ENCODE measurements at places on chromosomes 2 and 18.
A peak's percentile ranks its signal among the peaks of the same experiment; 100 is the strongest.

DNA sequence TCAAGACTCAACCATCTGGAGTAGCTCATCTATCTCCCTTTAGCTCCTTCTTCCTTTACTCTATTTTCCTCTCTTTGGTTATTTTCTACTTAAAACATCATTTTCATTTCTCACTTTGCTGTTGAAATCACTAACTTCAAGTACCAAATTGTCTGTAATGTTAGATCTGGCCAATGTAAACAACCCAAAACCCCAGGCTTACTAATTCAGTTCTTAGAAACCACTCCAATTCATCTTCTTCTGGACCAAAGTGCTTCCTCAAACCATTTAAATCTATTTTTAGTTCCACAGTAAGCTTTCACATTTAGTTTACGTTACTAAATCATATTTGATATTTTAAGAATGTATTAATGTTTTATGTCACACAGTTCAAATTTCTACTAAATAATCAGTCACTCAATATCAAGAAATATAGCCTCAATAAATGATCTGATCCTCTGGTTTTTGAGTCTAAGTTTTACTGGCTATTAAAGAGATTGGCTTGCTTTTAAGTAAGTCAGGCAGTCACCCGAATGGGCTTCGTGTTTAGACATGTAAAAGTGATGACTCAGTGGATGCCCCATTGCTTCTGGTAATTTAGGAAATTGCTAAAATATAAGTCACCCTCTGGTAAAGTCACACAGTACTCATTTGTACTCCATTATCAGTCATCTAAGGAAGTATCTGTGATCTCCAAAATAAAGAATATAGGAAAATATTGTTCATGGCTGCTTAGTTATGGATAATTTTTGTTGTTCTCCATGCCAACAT is 527.2 kb upstream of the SOX11 start:
- no peak for DNase-seq
- no peaks in the 10 kb centered on the region for H3K4me1 ChIP-seq
- H3K36me3 ChIP-seq: no peaks in the 10 kb centered on the region
- no peaks in the 10 kb centered on the region for H3K27me3 ChIP-seq
- H3K27ac ChIP-seq: no peak overlapping the region
- no peak overlapping the region for H3K4me3 ChIP-seq

DNA sequence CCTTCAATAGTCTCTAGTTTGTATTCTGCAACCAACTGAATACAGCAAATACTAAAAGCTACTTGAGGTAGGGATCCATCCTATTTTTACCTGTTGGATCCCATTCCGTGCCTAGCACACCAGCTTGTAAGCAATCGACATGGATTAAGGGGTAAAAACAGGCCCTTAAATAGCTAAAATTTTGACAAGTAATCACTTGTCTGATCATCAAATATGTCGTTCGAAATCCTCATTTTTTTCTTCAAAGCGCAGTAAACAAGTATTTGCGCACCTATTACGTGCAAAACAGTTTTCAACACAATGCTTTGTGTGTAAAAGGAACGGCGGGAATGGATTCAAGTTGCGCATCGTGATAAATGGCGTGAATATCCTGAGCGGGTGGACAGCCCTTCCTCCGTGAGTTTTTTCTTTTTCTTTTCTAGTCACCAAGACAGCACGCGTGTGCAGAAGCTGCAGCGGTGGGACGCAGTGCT is 1.4 kb upstream of the ACVR2A start:
- no peaks in the 10 kb centered on the region for H3K36me3 ChIP-seq
- no peaks in the 10 kb centered on the region for H3K27me3 ChIP-seq
- H3K4me3 ChIP-seq: peak overlapping the region; percentile 92
- DNase-seq: no peak

- no peak overlapping the region for H3K27ac ChIP-seq
- no peaks in the 10 kb centered on the region for H3K36me3 ChIP-seq
- DNase-seq: peak; percentile 55
- H3K4me3 ChIP-seq: no peak overlapping the region
- no peaks in the 10 kb centered on the region for H3K27me3 ChIP-seq
Observed at GRCh38 chr2:46179037-46179621, 118.1 kb upstream of the EPAS1 start.

DNA sequence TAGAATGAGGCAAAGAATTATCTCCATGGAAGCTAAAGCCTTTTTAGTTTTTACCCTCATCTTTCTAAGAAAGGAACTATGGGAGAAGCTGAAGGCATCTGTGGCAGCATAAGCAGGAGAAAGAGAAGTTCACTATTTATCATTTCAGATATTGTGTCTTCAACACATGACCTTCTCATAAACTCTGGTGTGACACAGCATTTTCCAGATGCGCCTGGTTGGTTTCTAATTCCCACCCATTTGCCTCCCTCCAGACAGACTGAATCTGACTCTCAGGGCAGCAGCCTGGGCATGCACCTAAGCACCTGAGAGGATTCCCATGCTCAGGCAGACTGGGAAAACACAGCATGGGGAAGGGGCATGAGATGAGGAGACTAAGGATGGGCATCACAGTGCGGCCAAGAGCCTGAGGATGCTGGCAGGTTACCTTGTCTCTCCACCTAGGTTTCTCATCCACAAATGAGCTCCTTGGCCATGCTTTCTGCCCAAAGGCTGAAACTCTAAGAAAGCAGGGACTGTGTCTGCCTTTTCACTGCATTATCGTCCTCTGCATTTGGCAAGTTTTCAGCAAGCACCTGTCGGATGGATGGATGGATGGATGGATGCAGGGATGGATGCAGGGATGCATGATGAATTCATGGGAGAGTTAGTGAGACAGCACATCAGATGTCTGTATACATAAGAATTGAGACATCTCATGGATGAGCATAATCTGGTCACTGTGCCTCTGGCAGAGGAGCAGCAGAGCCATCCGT is 28.8 kb upstream of the SULT1C4 start:
- no peaks in the 10 kb centered on the region for H3K27me3 ChIP-seq
- no peaks in the 10 kb centered on the region for H3K36me3 ChIP-seq
- no peaks in the 10 kb centered on the region for H3K4me1 ChIP-seq
- DNase-seq: no peak

DNA sequence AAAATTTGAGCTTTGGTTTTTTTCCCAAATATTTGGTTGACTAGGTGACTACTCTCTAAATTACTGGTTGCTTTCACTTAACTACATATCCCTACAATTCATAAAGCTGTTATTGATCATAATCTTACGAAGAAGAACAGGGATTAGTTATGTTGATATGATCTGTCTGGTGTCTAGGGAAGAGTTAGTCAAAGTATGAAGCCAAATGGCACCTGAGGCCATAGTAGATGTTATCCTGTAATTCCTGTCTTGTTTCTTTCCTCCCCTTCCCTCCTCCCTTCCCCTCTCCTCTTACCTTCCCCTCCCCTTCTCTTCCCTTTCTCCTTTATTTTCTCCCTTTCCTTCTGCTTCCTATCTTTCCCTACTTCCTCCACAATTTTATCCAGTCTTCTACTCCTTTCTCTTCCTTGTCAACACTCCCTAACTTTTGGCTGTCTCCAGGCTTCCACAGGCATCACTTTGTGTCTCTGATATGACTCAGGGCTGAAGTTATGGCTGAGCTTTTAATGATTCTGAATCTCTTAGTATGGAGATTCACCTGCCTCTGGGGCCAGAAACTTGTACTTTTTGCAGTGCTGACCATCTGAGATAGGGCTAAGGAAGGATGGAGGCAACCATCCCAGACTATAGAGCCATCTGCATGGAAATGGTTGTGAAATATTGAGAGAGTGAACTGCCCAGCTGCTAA is 149.9 kb upstream of the TCF4 start:
- H3K4me1 ChIP-seq: no peaks in the 10 kb centered on the region
- no peaks in the 10 kb centered on the region for H3K36me3 ChIP-seq
- no peak overlapping the region for H3K4me3 ChIP-seq
- no peaks in the 10 kb centered on the region for H3K27me3 ChIP-seq

GRCh38 chr2:1488851-1489250 is 75.6 kb downstream of the TPO start:
- H3K36me3 ChIP-seq: no peaks in the 10 kb centered on the region
- no peak for DNase-seq
- H3K4me3 ChIP-seq: no peak overlapping the region

Measured in body of pancreas (tissue), 4 donors.